Stimulated activated CD8-positive, alpha-beta memory T cell treated with anti-CD3 and anti-CD28 coated beads, Interleukin-15, amount 100 ng/mL, for 48 hours (primary cell): ENCODE measurements at places on chromosomes 7 and 10.

DNA sequence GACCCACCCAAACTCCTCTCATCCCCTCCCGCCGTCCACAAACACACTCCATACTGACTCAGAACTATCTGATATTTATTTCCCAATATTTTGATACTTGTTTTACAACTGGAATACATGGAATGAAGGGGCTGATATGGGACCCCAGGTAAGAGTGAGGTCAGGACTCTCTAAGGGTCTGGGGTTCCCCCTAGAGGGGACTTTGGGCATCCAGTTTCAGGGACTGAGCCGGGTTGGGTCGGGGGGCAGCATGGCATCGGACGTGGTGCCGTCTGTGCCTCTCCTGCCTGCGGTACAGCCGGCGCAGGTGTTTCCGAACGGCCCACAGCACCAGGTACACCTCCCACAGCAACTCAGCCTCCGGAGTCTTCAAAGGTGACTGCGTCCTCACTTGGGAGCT is 7.5 kb downstream of the SPACDR start:
- DNase-seq: no peak

GRCh38 chr10:92470026-92470425 is 103.9 kb downstream of the IDE start:
- no peak for DNase-seq

GRCh38 chr7:135253851-135254771 is 20.5 kb downstream of the STRA8 start:
- DNase-seq: no peak

DNA sequence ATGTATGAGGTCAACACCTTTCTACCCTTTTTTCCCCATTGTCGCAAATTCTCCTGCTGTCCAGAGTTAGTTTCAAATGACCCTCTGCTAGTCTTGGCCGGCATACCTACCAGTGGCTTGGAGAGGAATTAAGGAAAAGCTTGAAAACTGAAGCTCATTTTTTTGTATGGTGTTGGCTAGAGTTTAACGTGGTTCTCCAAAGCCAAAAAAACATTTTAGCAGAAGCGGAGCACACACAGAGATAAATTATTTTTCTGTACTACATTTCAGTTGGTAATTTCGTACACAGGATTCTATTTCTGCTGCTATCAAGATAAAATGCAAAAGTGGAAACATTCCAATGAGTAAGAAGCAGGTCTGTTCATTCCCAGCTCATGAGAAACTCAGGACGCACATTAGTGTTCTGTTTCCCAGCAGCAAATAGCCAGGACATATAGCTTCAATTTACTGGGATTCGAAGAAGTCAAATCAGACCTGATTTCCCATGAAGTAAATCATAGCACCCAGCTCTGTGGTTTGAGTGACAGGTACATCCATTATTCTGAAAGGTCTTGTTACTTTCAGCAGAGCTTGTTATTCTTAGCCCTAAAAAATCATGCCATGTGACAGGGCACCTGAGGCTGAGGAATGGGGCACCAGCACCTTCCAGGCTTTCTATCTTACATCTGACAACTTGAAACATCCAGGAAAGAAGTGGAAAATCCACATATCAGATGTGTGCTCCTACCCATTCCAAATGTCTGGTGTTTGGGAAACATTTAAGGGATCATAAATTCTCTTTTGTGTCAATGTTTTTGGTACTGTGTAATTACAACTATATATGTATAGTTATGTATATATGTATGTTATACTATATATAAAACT is 215.9 kb upstream of the C7orf33 start:
- no peak for DNase-seq

GRCh38 chr7:28750981-28751380 is 207.1 kb downstream of the TRIL start:
- no peak for DNase-seq

- DNase-seq: no peak
These were observed 227.3 kb downstream of the GFRA1 start for GRCh38 chr10:116045366-116046356.

DNA sequence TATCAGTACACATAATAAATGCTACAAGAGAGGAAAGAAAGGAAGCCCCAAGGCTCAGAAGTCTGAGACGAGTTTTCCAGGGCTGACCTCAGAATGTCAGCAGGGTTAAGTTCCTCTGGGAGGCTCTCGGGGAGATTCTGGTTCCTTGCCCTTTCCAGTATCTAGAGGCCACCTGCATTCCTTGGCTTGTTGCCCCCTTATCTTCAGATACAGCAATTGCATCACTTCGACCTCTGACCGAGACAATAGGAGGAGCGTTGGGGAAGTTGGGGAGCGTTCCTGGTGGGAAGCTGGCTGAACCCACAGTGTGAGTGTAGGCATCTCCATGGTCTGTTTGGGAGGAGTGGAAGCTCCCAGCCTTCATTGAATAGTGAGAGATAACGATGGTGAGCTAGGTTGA is 72.0 kb upstream of the MTPN start:
- DNase-seq: no peak
